ENCODE measurements at places on chromosomes 7 and 10.

GRCh38 chr7:7820939-7821338 is 102.5 kb upstream of the RPA3 start:
- DNase-seq = no peak

- DNase-seq = no peak
These were observed 117.0 kb downstream of the KBTBD2 start for GRCh38 chr7:32774541-32774951.

DNA sequence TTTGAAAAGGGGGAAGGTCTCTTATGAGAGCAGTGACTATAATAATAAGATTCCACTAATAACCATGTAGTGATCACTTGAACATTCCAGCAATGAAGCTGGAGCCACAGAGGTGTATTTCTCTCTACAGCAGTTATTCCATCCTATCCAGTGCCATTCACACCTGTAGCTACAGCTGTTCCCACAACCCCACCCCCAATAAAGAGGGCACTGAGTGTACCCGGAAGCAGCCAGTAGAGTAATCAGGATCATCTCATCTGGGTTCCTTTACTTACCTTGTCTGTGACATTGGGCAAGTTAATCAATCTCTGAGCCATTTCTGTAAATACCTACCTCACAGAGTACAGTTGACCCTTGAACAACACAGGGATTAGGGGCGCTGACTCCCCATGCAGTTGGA is 188.7 kb downstream of the KIAA1217 start:
- DNase-seq = no peak

GRCh38 chr10:62735464-62736167 is 68.9 kb upstream of the ADO start:
- DNase-seq = peak; percentile 63

DNA sequence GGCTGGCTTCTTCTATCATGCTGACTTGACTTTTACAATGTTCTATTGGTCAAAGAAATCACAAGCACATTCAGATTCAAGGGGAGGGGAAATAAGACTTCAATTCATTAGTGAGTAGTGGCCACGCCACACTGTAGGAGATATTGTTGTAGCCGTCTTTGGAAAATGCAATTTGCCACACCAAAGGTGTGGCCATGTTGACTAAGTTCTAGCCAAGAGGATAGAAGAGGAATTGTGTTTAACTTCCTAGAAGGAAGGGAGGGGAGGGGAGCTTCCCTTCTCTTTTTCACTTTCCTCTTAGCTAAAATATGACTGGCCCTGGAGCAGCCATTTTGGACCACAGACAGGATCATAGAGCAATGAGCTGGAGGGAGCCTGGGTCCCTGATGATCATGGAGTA is 3.4 kb upstream of the PRKAR2B start:
- no peak for DNase-seq

DNA sequence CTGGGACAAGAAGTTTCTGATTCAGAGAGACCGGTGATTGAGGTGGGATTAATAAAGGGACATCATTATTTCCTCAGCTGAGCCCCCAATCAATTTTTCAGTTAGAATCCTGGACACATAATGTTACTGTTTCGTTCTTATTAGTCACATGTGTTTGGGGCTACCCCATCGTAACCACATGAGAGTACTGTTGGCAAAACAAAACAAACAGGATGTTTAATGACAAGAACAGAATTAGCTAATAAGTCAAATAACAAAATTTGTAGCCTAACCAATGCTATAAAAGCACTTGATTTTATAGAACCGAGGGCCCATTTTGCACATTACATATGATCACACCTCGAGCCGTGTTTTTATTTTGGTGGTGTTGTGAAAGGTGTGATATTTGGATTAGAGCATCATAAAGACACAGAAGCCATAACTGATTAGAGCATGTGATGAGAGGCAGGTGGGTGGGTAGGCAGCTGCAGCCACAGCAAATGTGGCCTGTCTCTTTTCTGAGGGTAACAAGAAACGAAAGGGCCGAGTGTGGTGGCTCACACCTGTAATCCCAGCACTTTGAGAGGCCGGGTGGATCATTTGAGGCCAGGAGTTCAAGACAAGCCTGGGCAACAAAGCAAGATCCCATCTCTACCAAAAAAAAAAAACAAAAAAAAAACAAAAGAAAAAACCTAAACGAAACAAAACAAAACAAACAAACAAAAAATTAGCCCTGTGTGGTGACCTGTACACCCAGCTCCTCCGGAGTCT is 1.8 kb upstream of the VWC2 start:
- no peak for DNase-seq

DNA sequence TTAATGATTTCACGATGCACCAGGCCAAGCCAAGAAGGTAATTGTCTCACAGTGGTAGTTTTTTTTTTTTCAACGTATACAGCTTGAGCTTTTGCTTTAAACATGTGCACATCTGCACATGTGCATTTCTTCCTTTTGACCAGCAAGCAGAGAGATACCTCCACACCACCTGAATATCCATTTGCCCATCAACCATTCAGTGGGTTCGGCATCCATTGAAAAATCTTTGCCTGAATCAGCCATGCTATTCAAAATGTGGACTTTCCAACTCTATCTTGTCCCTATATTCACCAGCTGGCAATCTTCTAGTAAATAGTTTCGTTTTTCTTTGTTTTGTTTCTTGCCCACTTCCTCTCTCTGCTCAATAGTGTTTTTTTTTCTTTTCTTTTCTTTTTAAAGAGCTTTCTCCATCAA is 7.7 kb upstream of the TRA2A start:
- no peak for DNase-seq

- DNase-seq = no peak
These were observed 20.6 kb upstream of the C10orf105 start for GRCh38 chr10:71740069-71740653.

DNA sequence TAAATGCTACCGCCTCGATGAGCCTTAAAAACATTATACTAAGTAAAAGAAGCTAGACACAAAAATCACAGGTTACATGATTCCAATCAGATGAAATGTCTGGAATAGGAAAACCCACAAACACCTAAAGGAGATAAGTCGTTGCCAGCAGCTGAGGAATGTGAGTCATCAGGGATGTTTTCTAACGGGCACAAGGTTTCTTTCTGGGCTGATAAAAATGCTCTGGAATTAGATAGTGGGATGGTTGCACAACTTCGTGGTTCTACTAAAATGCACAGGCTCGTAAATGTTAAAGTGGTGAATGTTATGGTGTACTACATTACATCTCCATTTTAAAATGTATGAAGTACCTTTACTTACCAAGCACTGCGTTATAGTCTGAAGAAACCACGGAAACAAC is 9.7 kb downstream of the ABLIM1 start:
- DNase-seq = no peak

- no peak for DNase-seq
These were observed 300 bp downstream of the ARHGAP21 start for GRCh38 chr10:24723386-24723787.

DNA sequence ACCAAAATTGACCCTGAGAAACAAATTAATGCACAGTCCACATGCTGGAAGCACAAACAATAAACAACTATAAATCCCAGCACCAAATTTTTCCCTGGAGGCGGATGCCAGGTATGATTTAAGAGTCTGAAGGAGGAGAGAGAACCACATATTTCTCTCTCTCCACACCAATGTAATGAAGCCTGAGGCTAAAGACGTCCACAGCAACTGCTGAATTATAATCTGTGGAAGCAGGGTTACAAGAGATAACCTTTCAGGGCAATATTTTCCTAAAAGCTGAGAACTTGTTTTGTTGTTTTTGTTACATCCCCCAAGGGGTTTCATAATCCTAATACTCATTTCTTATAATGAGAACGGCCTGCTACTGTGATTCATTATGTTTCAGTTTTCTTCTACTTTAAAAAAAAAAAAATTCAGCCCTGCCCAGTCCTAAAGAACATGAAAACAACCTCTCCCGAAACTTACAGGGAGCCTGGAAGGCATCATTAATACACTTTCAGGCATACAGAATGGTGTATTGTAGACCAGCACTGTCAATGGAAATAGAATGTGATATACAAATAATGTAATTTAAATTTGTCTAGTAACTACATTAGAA is 48.5 kb upstream of the ABLIM1 start:
- DNase-seq = no peak

- peak; percentile 75 for DNase-seq
These were observed 11.5 kb upstream of the OGA start for GRCh38 chr10:101829561-101830315.

GRCh38 chr7:128692623-128693270 is 20.7 kb downstream of the GARIN1A start:
- no peak for DNase-seq

GRCh38 chr7:42127232-42127622 is 109.8 kb downstream of the GLI3 start:
- DNase-seq = no peak

- DNase-seq = no peak
These were observed 186.4 kb downstream of the LRRC4 start for GRCh38 chr7:127844707-127845331.

- no peak for DNase-seq
These were observed 24.3 kb downstream of the HSPB1 start for GRCh38 chr7:76326646-76327233.

DNA sequence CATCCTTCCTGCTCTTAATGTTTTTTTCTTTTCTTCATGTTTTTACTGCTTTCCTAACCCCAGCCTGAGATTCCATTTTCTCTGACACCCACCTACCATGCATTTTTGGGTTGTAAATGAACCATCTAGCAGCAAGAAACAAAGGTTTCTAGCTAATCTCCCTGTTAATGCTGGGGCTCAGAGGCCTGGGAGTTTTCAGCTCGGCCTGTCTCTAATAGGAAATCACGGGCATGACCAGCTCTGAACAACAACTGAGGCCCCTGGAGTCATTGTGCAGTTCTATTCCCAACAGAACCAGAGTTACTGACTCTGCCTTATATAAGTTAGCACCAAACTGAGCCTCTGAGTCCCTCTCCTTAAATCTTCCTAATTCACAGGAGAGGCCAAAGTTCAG is 134.8 kb downstream of the CFAP58 start:
- no peak for DNase-seq

DNA sequence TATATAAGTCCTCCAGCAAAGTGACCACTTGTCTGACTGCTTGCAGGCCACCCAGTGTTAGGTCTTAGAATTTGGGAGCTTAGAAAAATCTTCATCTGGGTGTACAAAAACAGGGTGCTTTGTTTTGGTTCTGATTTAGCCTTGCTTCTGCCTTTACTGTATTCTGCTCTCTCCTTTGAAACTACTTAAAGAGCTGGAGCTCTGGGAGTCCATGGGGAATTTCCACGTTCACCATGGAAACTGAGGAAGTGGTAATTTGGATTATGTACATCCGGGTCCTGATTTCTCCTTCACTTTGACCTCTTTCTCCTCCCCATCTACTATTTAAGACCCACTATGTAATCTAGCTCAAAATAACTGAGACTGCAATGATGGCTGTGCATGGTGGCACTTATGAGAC is 103.0 kb downstream of the JAZF1 start:
- no peak for DNase-seq

DNA sequence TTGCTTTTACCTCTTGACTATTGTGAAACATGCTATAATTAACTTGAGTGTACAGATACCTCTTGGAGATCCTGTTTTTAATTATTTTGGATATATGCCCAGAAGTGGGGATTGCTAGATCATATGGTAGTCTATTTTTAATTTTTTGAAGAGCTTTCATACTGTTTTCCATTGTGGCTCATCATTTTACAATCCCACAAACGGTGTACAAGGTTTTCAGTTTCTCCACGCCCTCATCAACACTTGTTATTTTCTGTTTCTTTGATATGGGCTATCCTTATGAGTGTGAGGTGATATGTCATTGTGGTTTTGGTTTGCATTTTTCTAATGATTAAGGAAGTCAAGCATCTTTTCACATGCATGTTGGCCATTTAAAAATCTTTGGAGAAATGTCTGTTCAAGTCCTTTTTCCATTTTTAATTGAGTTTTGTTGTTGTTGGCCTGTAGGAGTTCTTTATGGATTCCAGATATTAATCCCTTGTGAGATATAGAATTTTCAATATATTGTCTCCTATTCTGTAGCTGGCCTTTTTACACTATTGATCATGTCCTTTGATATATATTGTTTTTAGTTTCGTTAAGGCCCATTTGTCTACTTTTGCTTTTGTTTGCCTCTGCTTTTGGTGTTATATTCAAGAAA is 7.5 kb downstream of the AGK start:
- no peak for DNase-seq

GRCh38 chr7:47549397-47549796 is 32.5 kb downstream of the TNS3 start:
- DNase-seq = no peak

GRCh38 chr10:126670895-126671261 is 385 bp upstream of the C10orf90 start:
- DNase-seq = no peak

GRCh38 chr7:157437519-157438061 is 100.8 kb downstream of the DNAJB6 start:
- DNase-seq = no peak

GRCh38 chr7:130189343-130189742 is 15.9 kb downstream of the TMEM209 start:
- no peak for DNase-seq

DNA sequence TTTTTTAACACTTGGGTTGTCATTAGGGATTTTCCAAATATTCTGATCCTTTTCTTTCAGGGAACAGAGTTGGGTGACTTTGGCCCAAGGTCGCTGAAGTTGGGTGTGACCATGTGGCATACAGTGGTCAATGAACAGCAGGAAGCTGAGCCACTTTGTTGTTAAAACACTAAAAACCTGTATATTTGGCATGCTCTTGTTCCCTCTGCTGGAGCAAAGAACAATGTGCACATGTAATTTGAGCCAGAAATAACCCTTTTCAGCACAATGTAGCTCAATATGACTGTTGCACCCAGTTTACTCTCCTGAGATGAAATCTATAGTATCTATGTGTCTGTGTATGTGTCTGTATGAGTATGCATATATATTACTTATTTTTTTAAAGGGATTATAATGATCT is 74.9 kb downstream of the ADCYAP1R1 start:
- no peak for DNase-seq

DNA sequence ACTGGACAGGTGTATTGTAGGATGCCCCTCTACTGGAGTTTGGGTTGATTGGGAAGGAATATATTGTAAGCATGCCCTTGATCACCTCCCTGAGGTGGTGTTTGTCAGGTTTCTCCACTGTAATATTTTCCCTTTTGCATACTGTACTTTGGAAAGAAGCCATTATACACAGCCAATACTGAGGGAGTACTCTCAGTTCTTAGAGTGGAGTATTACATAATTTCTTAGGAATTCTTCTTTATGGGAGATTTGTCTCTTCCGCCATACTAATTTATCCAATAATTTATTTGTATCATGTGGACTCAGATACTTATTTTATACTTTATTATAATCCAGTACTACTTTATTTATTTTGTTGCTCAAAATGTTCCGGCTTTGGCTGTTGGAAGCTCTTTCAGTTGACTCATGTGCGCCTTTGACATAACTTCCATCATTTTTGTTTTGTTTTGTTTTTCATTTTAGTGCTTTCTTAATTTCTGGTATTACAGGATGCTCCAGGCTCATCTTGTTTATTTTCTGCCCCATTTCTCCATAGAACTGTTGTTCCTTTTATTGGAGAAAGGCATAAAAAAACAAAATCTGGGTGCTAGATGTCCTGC is 29.7 kb downstream of the MKLN1 start:
- DNase-seq = no peak

GRCh38 chr7:139857791-139858190 is 28.7 kb downstream of the TBXAS1 start:
- DNase-seq = no peak

Measured in activated CD4-positive, alpha-beta T cell treated with anti-CD3 and anti-CD28 coated beads for 4 hours (primary cell).